ENCODE measurements at places on chromosomes 4 and X.

DNA sequence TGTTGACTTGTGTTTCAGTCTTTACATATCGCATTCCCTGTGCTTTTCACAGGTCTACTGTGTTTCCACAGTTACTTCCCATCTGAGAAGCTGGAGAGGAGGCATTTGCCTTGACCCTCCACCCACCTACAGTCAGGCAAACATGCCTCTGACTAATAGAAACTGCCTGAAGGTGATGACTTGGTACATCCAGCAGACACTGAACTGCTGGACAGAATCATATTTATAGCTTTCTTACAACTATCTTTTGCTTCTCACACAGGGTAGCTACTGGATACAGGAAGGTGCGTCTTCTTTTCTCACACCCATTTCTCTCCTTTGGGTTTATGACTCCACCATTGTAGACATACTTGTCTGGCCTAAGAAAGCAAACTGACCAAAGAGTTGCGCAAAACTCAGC lies 58.0 kb downstream of the VGLL1 start:
- DNase-seq = no peak

DNA sequence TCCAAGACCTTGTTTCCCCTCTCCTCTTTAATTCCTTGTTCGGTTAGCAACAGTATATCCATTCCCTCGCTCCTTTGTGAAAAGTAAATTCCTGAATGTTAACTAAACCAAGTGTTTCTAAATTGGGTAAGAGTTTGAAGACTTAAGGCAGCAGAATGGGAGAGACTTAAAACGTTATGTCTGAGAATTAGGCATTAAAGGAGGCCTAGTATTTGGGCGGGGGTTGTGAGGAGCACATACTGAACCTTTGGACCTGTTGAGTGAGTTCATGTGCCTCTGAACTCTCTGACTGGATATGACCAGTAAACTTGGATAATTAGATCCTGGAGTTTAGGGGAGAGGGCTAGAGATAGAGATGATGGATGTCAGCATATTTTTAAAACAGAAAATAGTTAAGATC lies 1.2 kb downstream of the MSMO1 start:
- no peak for DNase-seq

GRCh38 chrX:129606918-129607317 lies 47.8 kb downstream of the APLN start:
- DNase-seq = no peak

DNA sequence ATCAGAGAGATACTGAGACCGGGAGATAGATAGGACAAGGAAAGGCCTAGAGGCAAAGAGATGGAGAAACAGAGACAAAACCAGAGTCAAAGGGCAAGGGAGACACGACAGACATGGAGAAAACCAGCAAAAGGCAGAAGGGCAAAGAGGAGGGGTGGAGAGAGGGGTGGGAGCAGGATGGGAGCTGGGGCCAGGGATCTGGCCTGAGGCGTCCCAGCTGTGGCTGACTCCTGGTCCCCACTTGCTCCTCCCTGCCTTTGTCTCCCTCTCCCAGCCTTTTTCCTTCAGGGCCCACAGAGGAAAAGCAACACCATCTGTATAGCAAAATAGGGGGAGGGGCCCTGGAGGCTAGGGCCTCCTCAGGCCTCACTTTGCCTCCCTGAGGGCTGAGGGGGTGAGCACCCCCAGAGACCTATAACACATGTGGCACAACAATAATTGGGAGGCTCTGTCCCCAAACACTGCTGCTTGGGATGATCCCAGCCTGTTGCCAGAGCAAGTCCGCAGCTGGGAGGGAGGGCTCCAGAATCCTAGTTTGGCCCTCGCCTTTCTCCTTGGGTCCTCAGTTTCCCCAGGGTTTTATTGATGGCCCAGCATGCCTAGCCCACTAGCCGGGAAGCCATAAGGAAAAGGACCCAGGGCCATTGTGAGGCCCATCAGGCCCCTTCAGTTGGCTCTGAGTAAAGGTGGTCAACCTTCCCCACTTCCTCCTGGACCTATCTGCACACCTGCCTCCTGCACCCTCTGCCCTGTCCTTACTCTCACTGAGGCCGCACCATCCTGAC lies 96.8 kb downstream of the PJA1 start:
- DNase-seq = no peak

DNA sequence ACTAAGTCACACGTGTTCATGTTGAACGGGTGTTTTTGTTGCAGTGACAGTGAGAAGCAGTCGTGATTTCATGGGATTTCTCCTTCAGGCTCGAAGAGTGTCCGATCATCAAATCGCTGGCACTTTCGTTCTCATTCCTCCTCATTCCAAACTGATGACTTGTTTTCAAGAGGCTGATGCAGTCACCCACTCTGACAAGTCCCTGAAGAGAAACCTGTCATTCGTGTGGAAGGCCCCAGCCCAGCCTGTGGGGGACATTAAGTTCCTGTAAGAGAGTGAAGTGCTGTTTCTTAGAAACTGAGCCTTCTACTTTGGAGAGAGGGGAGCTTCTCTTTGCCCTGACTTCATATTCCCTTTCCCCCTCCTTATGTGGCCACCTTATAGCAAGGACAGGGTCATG lies 8.0 kb downstream of the REELD1 start:
- DNase-seq = no peak

DNA sequence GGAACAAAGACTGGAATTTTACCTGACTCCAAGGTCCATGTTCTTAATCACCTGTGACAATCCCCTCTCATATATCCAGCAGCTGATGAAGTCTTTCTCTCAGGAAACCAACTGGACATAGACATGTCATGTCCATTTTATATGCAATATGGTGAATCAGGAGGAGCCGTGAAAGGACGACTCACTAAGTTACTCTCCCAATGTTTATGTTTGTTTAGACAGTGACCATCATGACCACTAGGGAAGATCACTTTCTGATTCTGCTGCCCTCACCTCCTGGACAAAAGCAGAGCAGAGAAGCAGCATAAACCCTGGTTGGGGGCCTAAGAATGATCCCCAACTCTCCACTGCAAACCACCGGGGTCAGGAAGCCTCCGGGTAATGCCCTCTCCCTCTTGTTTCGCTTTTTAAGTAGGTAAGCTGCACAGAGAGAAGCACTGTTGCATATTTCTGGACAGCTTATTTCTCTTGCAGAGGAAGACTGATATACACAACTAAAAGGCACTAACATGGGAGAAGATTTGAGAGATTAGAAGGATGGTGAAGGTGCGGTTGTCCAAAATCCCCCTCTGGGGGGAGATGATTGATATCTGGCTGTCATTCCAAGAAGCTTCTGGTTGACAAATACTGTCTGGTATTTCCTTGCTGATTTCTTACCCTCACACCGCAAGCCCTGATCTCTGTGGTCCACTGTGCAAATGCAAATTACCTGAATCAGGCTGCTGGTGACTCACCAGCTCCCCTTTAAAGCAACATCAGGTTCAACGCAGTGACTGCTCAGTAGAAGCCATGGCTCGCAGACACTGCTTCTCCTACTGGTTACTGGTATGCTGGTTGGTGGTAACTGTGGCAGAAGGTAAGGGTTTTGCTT lies at the start of gene ODAPH:
TSS of gene ODAPH (plus strand) at position 773 of the 871 bp plus-strand sequence. CDS start at position 790, 17 bp downstream.
- DNase-seq = no peak

- DNase-seq = no peak
These were observed 49.2 kb downstream of the PRPS1 start for GRCh38 chrX:107677501-107677901.

DNA sequence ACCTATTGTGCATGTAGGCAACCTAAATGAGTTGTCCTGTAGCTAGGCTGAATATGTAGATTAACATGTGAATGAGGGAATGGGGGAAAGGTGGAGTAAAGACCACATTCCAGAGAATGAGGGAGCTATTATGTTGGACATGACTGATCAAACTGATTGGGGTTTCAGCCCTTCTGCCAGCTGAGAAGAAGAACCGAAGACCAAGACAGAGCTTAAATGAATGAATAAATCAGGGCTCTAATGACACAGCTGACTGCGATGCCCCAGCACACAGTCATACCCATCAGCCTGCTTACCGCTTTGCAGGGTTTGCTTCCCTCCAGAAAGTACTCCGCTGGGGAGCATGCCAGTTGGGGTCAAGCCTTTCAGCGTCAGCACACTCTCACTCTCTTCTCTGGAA lies 315.4 kb downstream of the PPP3CA start:
- no peak for DNase-seq

DNA sequence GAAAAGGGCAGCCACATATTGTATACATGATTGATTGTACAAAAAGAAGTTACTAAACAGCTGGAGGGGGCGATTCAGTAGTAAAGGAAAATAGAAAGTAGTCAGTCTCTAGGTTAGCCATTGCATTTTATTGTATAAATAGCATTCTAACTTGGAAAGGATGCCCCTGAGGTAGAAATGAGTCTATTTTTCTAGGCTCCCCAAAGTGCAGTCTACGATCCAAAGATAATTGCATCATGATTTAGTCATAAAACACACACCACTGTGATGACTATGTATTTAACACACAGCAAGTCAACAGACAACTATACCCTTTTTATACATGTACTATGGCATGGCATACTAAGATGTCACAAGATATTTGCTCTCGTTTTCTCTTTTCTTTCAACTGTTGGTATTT lies 204.9 kb downstream of the APBB2 start:
- DNase-seq = no peak

DNA sequence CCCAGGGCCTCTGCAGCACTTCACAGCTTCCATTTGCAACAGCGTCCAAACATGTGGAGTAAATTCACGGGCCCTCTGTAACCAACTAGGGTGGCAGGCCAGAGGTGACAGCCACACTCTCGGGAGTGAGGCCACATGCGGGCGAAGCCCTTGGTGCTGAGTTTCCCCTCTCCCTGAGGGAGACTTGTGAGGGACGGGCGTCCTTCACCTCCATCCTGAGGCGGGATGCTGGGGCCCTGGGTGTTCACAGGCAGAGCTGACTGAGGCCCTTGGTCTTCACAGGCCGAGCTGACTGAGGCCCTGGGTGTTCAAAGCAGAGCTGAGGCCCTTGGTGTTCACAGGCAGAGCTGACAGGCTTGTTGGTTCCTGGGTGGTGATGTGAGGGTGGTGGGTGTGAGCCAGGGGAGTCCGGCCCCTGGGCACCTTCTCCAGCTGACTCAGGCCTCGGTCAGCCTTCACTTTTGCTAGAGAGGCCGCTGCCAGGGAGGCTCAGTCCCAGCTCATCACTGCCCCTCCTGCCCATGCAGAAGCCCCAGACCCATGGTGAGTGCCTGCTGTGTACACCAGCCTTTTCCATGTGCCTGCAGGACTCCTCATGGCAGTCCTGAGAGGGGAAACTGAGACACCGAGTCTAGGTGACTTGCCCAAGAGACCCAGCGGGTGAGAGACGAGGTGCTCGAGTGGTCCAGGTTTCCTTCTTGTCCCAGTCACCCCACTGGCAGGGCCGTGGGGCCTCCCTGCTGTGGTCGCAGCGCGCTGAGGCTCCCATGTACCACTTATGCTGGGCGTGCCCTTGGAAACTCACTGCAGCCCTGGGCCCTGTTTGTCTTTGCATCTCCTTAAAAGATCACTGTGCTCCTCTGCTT lies 8.5 kb downstream of the WFS1 start:
- no peak for DNase-seq

DNA sequence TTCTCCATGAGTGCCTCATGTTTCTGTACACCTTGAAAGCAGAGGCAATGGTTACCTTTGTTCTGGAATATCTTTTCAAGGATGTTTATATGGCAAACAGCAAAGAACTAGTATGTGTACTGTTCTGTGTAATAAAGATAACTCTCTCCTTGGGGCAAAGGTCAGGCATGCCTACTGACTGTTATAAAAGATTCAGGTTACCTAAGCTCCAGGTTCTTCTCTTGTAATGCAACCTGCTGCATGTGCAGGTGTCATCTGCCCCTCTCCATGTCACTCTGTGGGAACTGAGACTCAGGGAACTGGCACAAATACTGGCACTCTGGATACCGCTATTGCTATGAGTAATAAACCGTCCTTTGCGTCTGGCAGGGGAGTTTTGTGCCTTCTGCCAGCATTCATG lies 5.4 kb upstream of the TRPC3 start:
- no peak for DNase-seq

- DNase-seq = no peak
These were observed 135.9 kb upstream of the EOLA2 start for GRCh38 chrX:150074175-150074574.

DNA sequence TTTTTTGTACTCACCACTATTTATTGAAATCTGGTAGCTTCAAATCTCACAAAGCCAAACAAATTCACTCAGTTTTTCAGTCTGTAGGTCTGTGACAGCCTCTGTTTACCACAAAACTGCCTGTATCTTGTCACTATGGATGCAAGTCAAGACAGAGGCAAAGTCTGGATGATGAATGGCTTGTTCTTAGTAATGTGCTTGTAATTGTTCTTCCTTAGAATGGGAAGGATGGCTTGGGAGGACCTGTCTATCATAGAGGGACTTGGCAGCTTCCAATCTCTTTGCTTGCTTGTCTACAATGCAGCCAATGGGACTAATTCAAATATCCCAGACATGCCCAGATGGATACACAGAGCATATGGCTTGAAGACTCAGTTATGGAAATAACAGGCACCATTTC lies 141.2 kb upstream of the SCML1 start:
- no peak for DNase-seq

DNA sequence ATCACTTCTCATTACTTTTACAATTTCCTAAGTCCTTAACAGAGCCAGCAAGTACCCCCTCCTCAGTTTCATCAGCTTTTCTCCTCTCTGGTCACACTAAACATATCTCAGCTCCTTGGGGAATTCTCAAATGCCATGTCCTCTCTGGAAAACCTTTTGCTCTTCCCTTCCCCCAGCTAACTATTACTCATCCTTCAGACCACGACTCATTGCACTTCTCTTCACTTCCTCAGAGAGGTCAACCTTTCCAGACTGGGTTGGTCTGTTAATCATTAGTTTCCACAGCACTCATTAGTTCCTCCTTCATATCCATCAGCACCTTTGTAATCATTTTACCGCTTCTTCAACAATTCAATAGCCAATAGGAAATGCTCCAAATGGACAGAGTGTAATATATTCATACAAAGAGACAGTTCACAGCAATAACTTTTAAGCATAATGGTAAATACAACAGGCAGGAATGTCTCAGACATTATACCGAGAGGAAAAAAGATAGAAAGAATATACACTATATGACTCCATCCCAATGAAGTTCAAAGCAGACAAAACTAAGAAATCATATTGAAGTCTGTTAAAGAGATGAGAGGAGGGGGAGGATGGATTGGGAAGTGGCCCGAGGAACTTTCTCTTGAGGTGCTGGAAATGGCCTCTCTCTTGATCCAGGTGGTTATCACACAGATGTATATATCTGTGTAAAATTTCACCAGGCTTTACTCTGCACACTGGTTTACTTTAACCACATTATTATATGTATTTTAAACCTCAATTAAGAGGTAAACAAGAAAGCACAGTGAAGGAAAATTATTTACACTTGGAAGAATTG lies 39.6 kb downstream of the DDX60L start:
- no peak for DNase-seq
